ENCODE measurements at places on chromosomes 7 and 10. TPM values are rescaled to one million over a fixed set of nuclear protein-coding genes. Genes with fewer than 3 reads are reported as not detected.

Gene NFKB2
- 40.0 TPM for total RNA-seq

DNA sequence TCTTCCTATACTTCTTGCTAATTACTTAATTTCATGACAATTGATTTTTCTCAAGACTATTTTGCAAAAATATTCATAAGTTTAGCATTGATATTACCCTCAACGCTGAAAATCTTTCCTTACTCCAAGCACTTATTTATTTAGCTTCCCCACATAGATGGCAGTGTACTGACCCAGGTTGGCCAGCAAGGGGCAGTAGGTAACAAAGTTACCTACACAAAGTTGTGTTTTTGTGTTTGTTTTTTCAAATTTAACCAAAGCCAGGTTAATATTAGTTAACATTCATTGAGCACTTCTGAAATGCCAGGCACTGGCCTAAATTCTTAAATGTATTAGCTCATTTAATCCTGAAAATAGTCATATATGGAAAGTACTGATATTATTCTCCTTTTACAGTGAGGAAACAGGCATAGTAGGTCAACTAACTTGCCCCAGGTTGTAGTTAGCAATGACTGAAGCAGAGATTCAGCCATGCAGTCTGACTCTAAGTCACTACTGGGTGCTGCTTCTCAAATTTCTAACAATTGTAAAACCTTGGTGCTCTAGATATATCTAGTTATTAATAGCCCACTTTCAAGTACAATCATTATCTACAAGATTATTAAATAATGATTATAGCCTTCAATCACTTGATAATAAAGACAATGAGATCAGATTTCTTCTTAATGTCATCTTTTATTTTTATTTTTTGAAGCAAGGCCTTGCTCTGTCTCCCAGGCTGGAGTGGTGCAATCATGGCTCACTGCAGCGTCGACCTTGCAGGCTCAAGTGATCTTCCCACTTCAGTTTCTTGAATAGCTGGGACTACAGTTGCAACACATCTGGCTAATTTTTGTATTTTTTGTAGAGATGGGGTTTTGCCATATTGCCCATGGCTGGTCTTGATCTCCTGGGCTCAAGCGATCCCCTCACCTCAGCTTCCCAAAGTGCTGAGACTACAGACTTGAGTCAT is 5.8 kb upstream of the GGCT start:
- no peak for DNase-seq

GRCh38 chr7:128031901-128032604 is 816 bp upstream of the LRRC4 start:
- DNase-seq = peak; percentile 51

Gene OR2A42
- not detected for total RNA-seq

- no peak for DNase-seq
Observed at GRCh38 chr10:78891741-78892140, 177.0 kb upstream of the ZMIZ1 start.
